ENCODE measurements at places on chromosomes 3 and 15.

DNA sequence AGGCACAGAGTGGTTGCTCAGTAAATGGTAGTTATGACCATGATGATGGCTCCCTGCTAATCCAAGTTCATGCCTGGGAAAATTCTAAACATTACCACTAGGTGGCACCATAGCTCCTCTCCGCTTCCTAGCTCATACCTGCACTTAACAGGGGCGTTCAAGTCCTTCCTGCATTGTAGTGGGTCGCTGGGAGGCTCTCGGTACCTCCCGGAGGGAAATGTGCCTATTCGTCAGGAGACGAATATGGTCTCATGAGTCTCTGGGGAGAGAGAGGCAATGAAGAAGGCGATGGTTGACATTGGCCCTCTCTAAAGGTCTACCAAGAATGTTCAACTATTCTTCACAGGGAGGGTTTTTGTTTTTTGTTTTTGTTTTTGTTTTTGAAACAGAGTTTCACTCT, 10.9 kb downstream of the MESP1 start:
- DNase-seq = peak; percentile 37

- no peak for DNase-seq
Measured at GRCh38 chr3:140403079-140403478, 274.8 kb upstream of the TRIM42 start.

- DNase-seq = no peak
Measured at GRCh38 chr3:184537885-184538665, 23.5 kb upstream of the EPHB3 start.

DNA sequence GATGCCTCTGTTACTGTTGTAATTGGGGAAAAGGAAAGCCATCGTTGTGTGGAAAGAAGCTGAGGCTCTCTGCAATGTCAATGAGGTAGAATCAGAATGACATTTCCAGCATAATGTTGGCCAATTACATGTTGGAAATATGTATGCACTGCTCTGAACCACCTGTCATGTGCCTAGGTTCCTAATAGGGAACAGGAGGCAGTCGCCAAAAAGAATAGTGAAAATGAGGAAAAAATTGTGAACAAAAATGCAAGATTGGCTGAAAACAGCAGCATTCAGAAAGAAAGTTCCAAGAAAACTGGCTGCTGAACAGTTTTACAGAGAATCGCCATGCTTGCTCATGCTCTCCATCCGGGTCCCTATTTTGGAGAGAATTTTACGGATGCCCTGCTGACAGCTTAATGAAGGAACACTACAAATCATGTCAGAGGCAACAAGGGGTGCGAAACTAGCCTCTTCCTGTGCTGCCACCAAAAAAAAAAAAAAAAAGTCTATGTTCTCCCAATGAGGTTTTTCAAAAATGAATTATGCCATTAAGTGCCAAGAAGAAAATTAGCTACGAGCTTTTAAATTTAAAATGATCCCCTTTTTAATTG, 305.9 kb upstream of the ARRDC4 start:
- DNase-seq = no peak

GRCh38 chr3:58531555-58531954, 5.4 kb downstream of the ACOX2 start:
- DNase-seq = no peak

DNA sequence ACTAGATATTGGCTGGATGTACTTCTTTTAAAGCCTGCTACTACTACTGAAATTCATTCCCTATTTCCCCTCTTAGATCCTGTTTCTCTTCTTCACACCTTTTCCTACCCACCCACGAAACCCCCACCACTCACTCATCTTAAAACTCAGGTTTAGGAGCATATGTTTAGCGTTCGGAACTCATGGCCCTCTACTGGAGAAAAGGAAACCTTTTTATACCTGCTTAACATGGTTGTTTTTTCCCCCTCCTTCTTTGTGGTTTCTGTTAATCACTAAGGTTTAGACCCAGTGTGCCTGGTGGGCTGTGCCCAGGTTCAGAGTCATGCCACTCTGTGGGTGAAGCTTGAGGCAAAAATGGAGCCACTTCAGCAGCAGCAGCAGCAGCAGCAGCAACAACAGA, 2.6 kb downstream of the ARID3B start:
- DNase-seq = no peak

DNA sequence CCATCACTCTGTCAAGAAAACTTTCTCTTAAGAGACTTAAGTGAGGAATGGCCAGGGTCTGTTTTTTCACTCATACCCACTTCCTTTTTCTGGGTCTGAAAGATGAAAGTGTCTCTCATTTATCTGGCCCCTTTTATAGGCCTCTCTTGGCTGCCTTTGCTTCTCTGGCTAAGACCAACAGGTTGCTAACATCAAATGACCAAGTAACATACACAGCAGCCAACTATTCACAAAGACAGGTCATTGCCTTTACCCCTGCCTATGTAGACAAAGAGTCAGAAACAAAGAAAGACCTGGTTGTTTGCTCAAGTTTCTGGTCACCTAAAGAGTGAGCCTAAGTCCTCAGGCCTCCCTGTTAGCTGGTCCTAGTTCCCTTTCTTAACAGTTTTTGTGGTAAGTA, 24.0 kb upstream of the CSTA start:
- DNase-seq = no peak

DNA sequence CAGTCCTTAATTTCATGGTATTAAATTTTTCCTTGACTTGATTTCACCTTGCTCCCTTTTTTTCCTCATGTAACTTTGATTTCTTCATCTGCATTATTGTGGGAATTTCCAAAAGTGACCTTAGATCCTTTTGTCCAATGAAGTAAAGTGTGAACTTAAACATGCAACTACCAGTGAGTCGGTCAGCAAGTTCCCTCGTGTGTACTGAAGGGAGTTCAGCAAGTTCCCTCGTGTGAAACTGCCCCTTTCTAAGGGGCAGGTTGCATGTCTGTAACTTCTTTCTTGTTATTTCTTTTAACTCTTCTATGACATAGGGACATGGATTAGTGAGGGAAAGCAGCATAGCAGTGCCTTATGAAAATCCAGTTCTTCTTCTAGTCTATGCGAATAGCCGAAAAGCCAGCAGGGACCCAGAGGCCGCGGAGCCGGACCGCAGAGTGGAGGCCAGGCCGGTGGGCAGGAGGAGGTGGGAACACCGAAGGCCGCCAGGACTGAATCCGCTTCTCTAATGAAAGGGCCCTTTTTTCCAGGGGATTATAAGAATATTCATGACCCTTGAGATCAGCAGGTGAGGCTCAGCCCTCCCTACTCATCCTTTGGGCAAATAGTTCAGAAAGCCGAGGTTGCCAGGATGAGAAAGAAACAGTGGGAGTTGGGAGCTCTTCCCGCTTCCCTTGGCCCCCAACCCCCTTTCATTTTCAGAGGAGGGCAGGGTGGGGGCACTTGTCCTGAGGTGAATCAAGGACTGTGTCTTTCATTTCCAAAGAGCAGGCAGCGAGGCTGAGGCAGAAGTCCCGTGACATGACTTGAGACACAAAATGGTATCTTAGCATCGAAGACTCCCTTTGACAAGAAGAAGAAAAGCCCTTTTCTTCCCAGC, 117.5 kb downstream of the OPA1 start:
- no peak for DNase-seq

DNA sequence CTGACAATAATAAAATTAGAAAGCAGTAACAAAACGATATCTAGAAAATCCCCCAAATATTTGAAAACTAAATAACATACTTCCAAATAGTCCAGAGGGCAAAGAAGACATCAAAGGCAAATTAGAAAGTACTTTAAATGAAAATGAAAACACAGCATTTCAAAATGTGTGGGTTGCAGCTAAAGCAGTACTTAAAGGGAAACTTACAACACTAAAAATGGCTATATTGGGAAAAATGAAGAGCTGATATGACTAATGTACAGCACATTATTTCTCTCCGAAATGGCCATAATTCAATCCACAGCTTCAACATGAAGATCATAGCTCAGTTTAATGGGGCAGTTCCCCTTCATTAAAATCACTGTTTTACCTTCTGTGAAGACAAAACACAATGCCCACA, 71.9 kb downstream of the FBXL22 start:
- no peak for DNase-seq

- no peak for DNase-seq
Measured at GRCh38 chr3:14431917-14432834, 29.8 kb downstream of the SLC6A6 start.

DNA sequence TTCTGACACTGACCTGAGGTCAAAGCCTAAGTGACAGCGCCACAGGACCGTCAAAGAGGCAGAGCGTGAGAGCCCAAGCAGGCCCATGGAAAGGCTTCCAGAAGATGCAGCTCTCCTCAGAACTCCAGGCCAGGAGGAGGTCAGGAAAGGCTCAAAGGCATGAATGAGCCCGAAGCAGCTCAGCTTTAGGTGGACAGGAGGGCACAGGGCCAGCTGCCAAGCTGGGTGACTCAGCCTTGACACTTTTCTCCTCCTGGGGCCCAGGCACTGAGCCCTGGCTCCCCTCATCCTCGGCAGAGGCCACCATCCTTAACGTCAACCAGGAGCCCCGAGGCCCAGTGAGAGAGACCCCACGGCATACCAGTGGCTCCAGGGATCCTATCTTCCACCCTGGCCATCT, 62.9 kb downstream of the ADCY5 start:
- no peak for DNase-seq

DNA sequence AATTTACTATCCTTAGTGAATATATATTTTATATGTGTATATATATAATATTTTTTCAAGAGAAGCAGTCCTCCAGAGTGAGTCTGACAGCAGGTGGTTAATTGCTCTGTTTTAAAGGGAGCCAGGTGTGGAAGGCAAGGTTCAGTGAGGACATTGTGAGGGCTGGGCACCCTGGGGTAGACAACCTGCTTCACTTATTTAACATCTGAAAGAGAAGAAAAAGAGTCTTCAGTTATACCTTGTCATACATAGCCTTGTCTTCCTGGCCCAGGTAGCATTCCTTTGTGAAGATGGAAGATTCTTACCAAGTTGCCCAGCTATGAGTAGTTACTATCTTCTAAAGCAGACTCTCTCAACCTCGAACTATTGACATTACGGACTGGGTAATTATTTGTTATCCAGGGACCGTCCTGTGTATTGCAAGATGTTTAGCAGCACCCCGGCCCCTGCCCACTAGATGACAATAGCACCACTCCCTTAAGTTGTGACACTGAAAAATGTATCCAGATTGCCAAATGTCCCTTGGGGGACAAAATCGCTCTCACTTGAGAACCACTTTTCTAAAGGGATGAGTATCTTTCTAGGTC, 336.0 kb upstream of the TRIM42 start:
- DNase-seq = no peak

GRCh38 chr3:14524920-14525660, 15.1 kb downstream of the GRIP2 start:
- no peak for DNase-seq

GRCh38 chr3:78035131-78035641, 995.3 kb downstream of the ROBO2 start:
- DNase-seq = no peak

DNA sequence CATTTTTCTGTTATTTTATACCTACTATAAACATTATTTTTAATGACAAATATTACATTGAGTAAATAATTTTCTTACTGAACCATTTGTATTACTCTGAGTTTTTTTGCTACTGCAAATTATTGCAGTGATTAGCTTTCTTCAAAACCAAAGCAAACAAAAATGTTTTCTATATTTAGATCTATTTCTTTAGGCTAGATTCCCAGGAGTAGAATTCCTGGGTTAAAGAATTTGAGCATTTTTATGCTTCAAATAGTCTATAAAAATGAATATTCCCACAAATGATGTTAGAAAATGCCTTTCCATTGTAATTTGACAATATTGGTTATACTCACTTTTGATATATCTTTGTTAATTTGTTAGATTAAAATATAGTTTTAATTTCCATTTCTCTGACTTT, 76.8 kb downstream of the LEKR1 start:
- no peak for DNase-seq

DNA sequence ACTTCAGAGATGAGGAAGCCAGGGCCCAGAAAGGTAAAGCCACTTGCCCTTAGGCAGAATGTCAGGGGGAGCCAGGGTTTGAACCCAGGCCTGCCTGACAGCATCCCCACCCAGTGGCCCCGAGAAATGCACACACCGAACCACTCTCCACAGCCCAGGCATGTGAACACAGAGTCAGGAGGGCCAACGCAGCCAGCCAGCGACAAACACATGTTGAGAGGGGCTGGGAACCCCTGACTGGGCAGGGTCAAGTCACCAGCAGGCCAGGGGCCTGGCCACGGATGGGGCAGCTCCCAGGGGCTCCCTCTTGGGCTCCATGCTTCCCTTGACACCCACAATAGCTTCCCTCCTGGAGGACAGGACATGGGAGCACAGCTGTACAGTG, 5.1 kb upstream of the GRIP2 start:
- DNase-seq = no peak

DNA sequence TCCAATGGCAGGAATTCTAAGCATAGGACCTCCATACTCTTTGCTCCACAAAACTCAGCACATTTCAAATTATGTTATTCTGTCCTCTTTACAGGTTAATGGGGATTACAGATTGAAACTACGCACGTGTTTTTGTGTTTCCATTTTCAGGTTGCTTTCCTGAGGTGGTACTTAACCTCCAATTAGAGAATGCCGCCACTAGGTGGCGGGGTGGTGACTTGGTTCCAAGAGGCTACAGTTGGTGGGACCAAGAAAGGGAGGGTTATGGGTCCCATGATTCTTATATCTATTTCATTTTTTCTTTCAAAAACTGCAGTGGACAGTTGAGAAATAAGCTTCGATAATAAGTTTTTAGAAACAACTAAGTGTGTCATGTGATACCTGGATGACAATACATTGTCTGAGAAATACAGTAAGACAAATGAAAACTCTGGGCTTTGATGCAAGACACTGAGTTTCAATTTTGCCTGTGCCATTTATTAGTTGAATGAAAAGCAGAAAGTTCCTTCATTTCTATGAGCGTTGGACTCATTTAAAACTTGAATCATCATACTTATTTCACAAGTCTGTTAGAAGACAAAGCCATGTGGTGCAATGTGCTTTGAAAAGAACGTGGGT, 539.0 kb downstream of the FGF12 start:
- DNase-seq = no peak

- no peak for DNase-seq
Measured at GRCh38 chr3:15581471-15582394, 19.6 kb downstream of the HACL1 start.

GRCh38 chr15:45113380-45113990, 487 bp downstream of the DUOX2 start:
- no peak for DNase-seq
